ENCODE measurements at places on chromosomes 6 and 20. TPM values are rescaled to one million over a fixed set of nuclear protein-coding genes. Genes with fewer than 3 reads are reported as not detected.

KCNG1 gene
- 57.9 TPM for total RNA-seq

NRSN1 gene
- not detected for total RNA-seq

DNA sequence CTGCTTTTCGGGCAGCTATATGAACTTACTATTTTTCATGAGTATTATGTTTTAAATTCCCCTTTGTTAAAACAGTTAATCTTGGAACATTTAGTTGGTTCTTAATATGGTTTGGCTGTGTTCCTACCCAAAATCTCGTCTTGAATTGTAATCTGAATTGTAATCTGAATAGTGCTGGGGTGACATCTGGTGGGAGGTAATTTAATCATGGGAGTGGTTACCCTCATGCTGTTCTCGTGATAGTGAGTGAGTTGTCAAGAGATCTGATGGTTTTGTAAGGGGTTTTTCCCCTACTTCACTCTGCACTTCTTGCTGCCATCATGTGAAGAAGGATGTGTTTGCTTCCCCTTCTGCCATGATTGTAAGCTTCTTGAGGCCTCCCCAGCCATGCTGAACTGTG is 305.4 kb upstream of the MAP3K7 start:
- no peak for DNase-seq

DNA sequence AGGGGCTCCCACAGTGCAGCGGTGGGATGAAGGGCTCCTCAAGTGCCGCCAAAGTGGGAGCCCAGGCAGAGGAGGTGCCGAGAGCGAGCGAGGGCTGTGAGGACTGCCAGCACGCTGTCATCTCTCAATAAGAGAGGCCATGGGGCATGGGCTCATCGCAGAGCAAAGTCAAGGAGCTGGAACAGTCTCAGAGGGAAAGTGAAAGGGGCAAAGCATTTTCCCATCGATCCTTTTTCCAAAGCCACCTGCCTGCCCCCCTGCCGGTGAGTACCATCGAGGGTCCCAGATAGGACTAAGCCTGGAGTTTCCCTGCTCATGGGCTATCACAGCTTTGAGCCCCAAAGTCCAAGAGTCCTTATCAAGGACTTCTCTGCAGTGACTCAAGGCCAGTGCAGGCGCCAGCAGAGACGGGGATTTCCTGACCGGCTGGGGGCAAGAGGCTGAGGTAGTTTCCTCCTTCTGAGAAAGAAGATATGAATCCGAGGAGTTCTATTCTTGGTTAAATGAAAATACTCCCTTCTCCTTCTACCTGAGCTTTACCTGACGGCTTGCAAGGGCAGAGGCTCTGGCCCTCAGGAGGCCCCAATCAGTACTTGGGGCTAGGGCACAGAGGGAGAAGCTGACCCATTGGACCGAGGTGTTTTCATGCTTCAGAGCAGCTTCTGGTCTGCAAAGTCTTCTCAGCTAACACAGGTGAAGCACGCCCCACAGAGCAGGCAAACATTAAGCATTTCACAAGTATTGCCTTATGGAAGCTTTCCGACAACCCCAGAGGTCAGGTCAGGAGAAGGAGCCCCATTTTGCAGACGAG is 22.6 kb downstream of the ETV7 start:
- DNase-seq, result no peak

Data from prostate gland (tissue), 2 donors.